ENCODE measurements at places on chromosomes 11 and 22. TPM values are rescaled to one million over a fixed set of nuclear protein-coding genes. Genes with fewer than 3 reads are reported as not detected.
A peak's percentile ranks its signal among the peaks of the same experiment; 100 is the strongest.

GRCh38 chr11:58075781-58076180 is 45.0 kb downstream of the OR6Q1 start:
- no peak for DNase-seq
- no peaks in the 10 kb centered on the region for H3K4me1 ChIP-seq
- no peak overlapping the region for H3K27ac ChIP-seq
- H3K36me3 ChIP-seq, result no peaks in the 10 kb centered on the region

DNA sequence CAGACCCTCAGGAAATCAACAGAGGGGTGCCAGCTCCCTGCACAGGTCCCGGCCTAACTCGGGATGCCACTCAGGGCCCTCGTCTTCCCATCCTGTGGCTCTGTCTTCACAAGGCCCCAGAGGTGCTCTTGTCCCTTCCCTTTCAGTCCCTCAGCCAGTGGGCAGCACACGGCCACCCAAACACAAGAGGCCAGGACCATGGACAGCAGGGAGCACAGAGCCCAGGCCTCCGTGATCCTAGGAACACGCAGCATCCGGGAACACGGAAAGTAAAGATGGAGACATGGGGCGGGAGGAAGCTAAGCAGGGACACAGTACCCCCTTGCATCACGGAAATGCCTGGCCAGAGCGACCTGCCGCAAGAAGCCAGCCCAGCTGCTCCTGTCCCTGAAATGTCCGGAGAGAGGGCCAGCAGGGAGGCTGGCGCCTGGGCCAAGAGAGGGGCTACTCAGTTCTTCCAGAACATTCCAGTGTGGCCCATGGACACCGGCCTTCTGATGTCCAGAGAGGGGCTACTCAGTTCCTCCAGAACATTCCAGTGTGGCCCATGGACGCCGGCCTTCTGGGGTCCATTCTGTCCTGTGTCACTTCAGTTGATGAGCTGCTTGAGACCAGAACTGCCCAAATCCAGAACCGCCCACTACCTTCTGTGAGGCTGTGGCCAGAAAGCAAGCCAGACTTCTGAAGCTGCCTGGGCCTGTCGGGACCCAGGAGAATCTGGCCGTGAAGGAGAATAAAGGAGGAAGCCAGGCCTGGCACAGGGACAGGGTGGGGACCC is 274.0 kb downstream of the BRD1 start:
- H3K27ac ChIP-seq, result no peak overlapping the region
- H3K27me3 ChIP-seq, result no peaks in the 10 kb centered on the region
- no peak overlapping the region for H3K4me3 ChIP-seq
- no peaks in the 10 kb centered on the region for H3K36me3 ChIP-seq
- no peaks in the 10 kb centered on the region for H3K4me1 ChIP-seq

FAM83F gene
- total RNA-seq, result not detected

DNA sequence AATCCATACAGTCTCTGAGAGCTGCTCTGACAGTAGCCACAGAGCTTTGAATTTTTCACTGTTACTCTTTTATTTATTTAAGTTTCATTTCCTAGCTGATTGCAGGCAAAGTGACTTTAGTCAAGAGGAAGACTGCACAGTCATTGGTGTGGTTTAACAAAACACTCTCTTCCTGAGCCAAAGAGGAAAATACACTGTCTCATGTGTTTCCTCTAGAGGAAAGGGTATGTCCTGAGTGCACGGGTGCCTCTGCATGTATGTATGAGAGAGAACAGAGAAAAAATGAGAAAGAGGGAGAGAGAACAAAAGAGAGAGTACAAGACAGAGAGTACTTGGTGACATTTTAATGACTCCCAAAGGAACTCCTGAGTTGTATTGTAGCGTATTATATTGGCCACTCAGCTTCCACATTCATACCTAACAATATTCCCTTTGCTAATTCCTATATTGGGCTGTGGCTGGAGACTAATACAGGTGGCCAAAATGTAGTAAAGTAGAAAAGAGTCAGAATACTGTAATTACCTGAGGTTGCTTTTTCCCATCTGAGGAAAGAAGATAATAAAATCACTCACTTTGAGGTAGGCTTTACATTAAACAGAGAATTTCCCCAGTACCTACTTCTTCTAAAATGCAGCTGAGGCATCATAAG is at the start of gene OR4D9:
Gene OR4D9, plus strand, starts transcription at position 599 of the 649 bp plus-strand sequence. CDS start 3,374 bp downstream, outside the sequence.
- H3K4me1 ChIP-seq, result peaks cover 26% of the 10 kb centered on the region
- H3K4me3 ChIP-seq, result no peak within 1 kb of the TSS
- H3K27ac ChIP-seq, result peak within 1 kb of the TSS; percentile 83
- H3K27me3 ChIP-seq, result peaks cover 14% of the 10 kb centered on the region
- DNase-seq, result no peak

GRCh38 chr22:46891382-46891951 is 129.0 kb downstream of the TBC1D22A start:
- H3K4me3 ChIP-seq, result no peak overlapping the region
- DNase-seq, result no peak
- H3K36me3 ChIP-seq, result peaks cover 6% of the 10 kb centered on the region
- H3K27ac ChIP-seq, result no peak overlapping the region

DNA sequence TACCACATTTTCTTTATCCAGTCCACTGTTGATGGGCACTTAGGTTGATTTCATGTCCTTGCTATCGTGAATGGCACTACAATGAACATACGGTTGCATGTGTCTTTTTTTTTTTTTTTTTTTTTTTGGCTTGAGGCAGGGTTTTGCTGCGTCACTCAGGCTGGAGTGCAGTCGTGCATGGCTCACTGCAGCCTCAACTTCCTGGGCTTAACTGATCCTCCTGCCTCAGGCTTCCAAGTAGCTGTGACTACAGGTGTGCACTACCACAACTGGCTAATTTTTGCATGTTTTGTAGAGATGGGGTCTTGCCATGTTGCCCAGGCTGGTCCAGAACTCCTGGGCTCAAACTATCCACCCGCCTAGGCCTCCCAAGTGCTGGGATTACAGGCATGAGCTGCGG is 1.5 kb upstream of the CCDC90B start:
- no peak overlapping the region for H3K27ac ChIP-seq
- no peak overlapping the region for H3K4me3 ChIP-seq
- H3K4me1 ChIP-seq, result peaks cover 33% of the 10 kb centered on the region
- no peaks in the 10 kb centered on the region for H3K36me3 ChIP-seq

GRCh38 chr11:63834535-63835157 is 4.3 kb upstream of the MARK2 start:
- H3K27ac ChIP-seq, result peak overlapping the region; percentile 10
- no peaks in the 10 kb centered on the region for H3K27me3 ChIP-seq
- no peak for DNase-seq
- peaks cover 29% of the 10 kb centered on the region for H3K4me1 ChIP-seq

- H3K36me3 ChIP-seq, result no peaks in the 10 kb centered on the region
- DNase-seq, result no peak
- peaks cover 4% of the 10 kb centered on the region for H3K4me1 ChIP-seq
- no peak overlapping the region for H3K4me3 ChIP-seq
- H3K27ac ChIP-seq, result no peak overlapping the region
- H3K27me3 ChIP-seq, result peaks cover 35% of the 10 kb centered on the region
Measured at GRCh38 chr11:132943706-132944568, 588.4 kb downstream of the OPCML start.

DNA sequence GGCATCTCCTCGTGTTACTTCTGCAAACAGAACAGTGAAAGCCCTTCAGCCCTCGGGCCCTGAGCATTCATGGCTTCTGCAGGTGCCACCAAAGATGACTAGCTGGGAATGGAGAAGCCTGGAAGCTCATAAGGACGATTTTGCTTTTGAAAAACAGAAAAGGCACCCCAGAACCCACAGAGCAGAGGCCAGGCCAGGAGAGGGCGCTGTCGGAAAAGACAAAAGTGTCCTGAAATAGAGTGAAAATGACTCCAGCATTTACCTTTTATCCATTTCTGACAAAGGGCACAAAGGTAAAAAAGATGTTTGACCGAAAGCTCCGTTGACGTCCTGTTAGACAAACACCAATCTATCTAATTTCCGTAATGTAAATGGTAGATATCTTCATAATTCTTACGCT is 37.6 kb downstream of the ZNF195 start:
- H3K4me3 ChIP-seq, result no peak overlapping the region
- H3K4me1 ChIP-seq, result no peaks in the 10 kb centered on the region
- H3K27me3 ChIP-seq, result peaks cover 44% of the 10 kb centered on the region
- H3K27ac ChIP-seq, result no peak overlapping the region
- H3K36me3 ChIP-seq, result no peaks in the 10 kb centered on the region

KBTBD3 gene
- total RNA-seq, result 8.7 TPM

DNA sequence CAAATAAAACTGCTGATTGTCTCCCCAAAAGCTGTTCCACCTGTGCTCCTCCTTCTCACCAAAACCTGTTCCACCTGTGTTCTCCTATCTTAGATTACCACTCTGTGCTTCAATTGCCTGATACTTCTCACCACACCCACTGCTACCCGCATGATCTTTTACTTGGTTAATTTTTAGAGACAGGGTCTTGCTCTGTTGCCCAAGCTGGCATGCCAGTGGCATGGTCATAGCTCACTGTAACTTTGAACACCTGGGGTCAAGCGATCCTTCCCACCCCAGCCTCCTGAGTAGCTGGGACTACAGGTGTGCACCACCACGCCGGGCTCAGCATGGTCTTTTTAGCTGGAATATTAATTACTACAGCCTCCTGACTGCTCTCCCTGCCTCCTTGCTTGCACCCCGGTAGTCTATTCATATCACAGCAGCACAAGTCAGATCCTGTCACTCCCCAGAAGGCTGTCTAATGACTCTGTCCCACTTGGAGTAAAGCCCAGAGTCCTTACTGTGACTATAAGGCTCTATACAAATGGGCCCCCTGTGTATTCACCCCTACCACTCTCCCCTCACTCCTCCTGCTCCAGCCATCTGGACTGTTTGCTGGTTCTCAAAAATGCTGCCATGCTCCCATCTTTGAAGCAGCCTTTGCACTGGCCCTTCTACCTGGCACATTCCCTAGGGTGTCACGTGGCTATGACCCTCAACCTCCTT is 3.5 kb downstream of the C11orf91 start:
- H3K4me3 ChIP-seq, result no peak overlapping the region
- no peak for DNase-seq
- no peak overlapping the region for H3K27ac ChIP-seq
- no peaks in the 10 kb centered on the region for H3K36me3 ChIP-seq

TSGA10IP gene
- total RNA-seq, result not detected

DNA sequence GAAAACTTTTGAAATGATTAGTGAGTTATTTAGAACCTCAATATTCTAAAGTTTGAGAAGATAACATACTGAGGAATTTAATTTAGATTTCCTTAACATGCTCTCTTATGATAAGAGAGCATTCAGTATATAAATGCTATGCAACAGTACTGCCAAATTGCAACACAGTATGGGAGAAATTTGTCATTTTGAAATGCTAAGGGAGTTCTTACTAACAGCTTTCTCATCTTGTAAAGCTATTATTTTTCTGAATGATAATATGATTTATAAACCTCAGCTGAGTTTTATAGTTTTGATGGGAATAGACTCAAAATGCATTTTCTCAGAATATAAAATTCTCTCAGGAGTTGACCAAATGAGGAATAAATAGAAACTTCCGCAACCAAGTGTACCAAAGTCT is 108.4 kb downstream of the SPON1 start:
- H3K4me3 ChIP-seq, result no peak overlapping the region
- peaks cover 20% of the 10 kb centered on the region for H3K4me1 ChIP-seq
- DNase-seq, result no peak

GRCh38 chr11:86047275-86047991 is 21.5 kb downstream of the PICALM start:
- H3K36me3 ChIP-seq, result peaks cover 30% of the 10 kb centered on the region
- H3K27me3 ChIP-seq, result no peaks in the 10 kb centered on the region
- peak; percentile 79 for DNase-seq
- peak overlapping the region; percentile 79 for H3K27ac ChIP-seq

DNA sequence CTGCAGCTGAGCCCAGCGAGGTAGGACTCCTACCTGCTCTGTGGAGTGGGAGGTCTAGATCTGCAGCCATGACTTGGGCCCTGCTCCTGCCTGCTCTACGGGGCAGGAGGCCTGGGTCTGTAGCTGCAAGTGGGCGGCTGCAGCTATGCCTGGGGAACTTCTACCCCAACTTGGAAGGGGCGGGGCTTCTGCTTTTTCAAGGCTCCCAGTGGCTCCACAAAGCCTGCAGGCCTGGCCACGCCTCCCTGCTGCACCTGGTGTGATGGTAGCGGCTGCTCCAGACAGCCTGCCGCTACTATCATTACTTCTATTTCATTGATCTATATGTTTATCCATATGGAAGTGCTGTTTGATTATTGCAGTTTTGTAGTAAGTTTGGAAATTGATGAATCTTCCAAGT is 121.2 kb downstream of the NELL1 start:
- no peak overlapping the region for H3K27ac ChIP-seq
- no peak for DNase-seq
- H3K27me3 ChIP-seq, result no peaks in the 10 kb centered on the region
- H3K4me1 ChIP-seq, result no peaks in the 10 kb centered on the region

GRCh38 chr11:107259811-107260221 is 197.8 kb downstream of the CWF19L2 start:
- no peaks in the 10 kb centered on the region for H3K36me3 ChIP-seq
- H3K4me1 ChIP-seq, result no peaks in the 10 kb centered on the region
- no peaks in the 10 kb centered on the region for H3K27me3 ChIP-seq
- no peak overlapping the region for H3K27ac ChIP-seq
- DNase-seq, result no peak

NXPE4 gene
- not detected for total RNA-seq

CABP7 gene
- total RNA-seq, result not detected

LRRN4CL gene
- 0.15 TPM for total RNA-seq

SIRT3 gene
- 15.9 TPM for total RNA-seq

KCNJ5 gene
- not detected for total RNA-seq
